Tibial artery (tissue), 4 donors: ENCODE measurements at places on chromosomes 6 and 20.

GRCh38 chr6:3701631-3702030 lies 49.9 kb downstream of the PXDC1 start:
- no peak for DNase-seq

DNA sequence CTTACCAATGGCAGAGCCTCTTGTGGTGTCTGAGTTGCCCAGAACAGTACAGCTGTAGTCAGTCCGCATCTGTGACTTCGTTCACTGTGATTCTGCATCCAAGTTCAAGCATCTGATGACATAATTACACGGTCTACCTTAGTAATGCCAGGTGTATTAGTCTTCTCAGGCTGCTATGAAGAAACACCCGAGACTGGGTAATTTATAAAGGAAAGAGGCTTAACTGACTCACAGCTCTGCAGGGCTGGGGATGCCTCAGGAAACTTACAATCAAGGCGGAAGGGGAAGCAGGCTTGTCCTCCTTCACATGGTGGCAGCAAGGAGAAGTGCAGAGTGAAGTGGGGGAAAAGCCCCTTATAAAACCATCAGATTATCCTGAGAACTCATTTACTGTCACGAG lies 163.9 kb upstream of the SULF2 start:
- DNase-seq, result no peak

DNA sequence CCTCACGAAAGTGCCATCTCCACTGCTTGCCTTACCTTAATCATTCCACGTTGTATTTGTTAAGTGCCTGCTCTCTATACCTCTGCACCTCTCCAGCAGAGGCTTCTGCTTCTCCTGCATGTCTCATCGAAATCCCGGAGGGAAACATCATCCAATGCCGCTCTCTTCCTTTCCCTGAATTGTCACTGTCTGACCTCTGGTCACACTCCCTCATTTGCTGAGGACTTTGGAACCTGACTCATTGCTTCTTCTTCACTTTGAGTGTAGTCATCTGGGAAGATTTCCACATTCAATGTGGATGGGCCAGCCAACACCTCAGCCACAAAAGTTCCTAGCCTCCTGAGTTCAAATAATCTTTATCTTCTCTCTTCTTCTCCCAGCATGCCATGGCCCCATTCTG lies 78.9 kb upstream of the BEND6 start:
- DNase-seq, result no peak

DNA sequence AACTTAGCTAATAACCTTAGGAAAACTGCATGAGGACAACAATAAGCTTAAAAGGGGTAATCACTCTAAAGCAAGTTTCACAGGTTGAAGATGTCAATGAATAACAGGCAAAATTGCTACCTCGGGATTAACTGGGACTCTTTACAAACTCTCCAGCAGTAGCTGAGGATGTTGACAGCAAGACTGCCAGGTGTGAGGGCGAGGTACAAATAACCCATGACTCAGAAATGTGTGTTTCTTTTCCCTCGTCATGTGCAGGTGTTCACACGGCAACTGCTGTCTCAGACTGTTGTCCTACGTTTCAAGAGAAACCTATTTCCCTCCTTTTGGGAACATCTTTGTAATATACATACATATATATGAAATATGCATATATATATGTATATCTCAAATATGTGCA lies 15.9 kb downstream of the BCAS1 start:
- no peak for DNase-seq

DNA sequence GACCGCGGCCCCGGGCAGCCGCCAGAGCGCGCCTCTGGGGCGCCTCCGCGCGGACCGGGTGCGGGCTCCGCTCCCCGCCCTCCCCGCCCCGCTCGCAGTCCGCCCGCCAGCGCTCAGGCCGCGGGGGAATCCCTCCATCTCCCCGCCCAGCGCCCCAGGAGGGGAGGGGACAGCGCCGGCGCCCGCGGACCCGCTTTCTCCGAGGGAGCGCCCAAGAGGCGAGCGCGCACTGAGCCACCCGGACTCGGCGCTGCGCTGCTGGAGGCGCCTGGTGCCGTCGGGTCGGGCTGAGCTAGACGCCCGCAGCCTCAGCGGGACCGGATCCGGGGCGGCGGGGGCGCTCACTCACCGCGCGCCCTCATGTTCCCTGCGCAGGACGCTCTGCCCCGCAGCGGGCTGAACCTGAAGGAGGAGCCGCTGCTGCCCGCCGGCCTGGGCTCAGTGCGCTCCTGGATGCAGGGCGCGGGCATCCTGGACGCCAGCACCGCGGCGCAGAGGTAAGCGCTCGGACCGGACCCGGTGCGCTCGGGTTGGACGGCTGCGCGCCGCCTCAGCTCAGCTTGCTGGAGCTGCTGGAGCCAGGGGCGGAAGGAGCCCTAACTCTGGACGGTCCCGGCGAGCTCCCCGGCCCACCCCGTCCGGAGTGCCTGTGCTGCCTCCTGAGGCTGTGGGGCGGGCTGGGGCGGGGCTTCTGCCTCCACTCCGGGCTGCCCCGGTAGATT lies 867 bp downstream of the EBF4 start:
- DNase-seq, result no peak

- DNase-seq, result no peak
These were observed 107.4 kb downstream of the PXDC1 start for GRCh38 chr6:3643921-3644738.

- DNase-seq, result no peak
These were observed 187.4 kb upstream of the JARID2 start for GRCh38 chr6:15058200-15059061.

DNA sequence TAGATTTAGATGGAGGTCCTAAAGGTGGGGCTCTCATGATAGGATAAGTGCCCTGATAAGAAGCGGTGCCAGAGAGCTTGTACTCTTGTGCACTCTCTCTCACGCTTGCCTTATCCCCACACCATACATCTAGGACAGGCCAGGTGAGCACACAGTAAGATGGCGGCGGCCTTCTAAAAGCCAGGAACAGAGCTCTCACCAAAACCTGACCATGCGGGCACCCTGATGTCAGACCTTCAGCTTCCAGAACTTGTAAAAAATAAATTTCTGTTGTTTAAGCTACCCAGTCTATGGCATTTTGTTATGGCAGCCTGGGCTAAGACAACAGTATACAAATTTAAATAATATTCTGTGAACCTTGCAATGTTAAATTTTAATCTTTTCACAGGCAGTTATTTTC lies 40.8 kb upstream of the CALHM6 start:
- DNase-seq, result no peak
